Activated CD4-positive, alpha-beta memory T cell treated with anti-CD3 and anti-CD28 coated beads, Interleukin-2, amount 10 ng/mL, durations not matched to agents 7 days and 5 days (primary cell): ENCODE measurements at places on chromosomes 5 and 9. TPM values are rescaled to one million over a fixed set of nuclear protein-coding genes. Genes with fewer than 3 reads are reported as not detected.
A peak's percentile ranks its signal among the peaks of the same experiment; 100 is the strongest.

- DNase-seq, result no peak
These were observed 33.5 kb upstream of the EGFL7 start for GRCh38 chr9:136629001-136629878.

- DNase-seq, result no peak
These were observed 60.0 kb downstream of the HRH2 start for GRCh38 chr5:175717837-175718236.

- DNase-seq, result no peak
These were observed 281.9 kb upstream of the PUM3 start for GRCh38 chr9:3125602-3126405.

DNA sequence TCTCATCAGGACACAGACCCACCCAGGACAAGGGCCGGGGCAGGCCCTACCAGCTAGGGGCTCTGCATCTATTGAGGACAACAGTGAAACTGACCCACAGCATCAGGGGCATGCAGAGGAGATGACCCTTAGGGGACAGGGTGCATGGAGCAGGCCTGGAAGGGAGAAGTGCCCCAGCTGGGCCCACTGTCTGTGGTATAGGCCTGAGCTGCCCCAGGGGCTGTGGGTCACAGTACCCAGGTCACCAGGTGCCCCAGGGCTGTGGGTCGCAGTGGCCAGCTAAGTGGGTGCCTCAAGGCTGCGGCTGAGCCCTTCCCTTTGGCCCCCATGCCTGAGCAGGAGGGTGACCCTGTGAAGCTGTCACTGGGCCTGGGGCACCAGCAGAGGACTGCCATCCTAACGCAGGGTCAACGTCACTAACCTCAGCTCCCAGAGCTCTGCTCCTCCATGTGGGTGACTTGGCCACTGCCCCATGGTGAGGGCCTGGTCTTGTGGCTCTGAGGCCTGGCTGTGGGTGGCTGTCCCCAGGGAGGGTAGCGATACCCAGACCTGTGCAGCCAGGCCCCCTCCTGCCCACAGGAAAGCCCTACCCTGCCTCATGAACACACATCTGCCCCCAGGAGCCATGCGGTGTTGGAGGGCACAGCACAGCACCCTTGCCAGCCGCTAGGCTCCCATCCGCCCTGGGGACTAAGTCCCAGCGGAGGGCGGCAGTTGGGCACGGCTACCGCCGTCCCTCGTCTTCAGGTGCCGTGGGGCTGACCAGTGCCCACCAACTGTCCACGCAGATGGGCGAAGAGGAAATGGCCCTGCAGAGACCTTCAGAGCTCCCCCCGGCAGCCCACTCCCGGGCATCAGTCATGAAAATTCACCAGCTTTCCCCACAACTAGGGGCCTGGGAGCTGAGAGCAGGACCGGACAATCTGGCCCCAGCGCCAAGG, 4.9 kb downstream of the EDF1 start:
- DNase-seq, result no peak

Gene CCDC112
- 2.0 TPM for total RNA-seq

- no peak for DNase-seq
These were observed 40.6 kb upstream of the SLIT3 start for GRCh38 chr5:169341556-169341955.

Gene PRR16
- not detected for total RNA-seq

- no peak for DNase-seq
These were observed 331.3 kb downstream of the NSG2 start for GRCh38 chr5:174376726-174377373.

Gene FGF18
- not detected for total RNA-seq

- no peak for DNase-seq
These were observed 162.4 kb upstream of the ZNF608 start for GRCh38 chr5:124908581-124909451.

Gene TPM2
- 9.2 TPM for total RNA-seq

Gene PHF24
- not detected for total RNA-seq

Gene ORM2
- total RNA-seq, result not detected

DNA sequence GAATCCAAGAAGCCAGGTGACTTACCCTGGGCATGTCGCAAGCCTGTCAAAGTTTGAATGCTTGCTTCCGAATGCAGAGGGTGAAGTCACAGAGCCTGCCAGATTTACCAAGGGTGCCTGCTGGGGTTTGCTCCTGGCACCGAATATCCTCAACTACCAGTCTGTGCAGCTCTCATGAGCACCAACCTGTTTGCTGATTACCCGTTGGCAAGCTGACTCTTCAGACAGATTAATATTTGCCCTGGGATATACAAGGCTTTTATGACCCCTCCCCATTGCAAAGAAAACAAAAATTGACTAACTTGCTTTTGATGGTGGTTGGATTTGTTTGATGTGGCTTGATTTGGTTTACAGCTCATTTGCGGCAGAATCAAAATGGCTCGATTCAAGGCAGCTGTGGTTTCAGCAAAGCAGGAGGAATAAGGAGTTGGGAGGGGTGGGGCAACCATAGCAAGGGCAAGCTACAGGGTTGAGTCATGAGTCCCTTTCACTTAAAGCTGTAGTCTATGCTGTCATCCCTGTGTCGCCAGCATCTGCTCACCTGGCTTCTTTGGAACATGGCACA, 82.3 kb upstream of the AGXT2 start:
- DNase-seq, result peak; percentile 31

- no peak for DNase-seq
These were observed 192.9 kb downstream of the WDR70 start for GRCh38 chr5:37571985-37572384.

GRCh38 chr5:58628626-58629025, 45.8 kb downstream of the RAB3C start:
- DNase-seq, result no peak

GRCh38 chr5:141330299-141331080, at the start of gene PCDHGA1:
TSS of gene PCDHGA1 (plus strand) at chr5:141330514.
- DNase-seq, result peak; percentile 39

DNA sequence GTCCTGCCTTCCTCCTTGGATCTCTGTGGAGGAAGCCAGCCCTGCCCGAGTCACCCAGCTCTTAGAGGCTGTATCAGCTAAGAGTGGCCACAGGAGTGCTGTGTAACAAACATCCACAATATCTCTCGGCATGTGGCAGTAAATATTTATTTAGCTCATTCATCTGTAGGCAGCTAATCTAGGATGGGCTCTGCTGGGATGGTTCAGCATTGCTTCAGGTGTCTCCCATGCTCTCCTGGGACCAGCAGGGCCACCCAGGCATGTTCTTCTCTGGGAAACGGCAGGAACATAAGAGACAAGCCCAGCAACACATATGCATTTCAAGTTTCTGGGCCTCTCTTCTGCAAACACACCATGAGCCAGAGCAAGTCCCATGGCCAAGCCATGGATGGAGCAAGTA, 56.1 kb downstream of the HRH2 start:
- no peak for DNase-seq

Gene PTGER4
- total RNA-seq, result 51.0 TPM

Gene STKLD1
- 0.65 TPM for total RNA-seq

Gene CNTNAP3
- total RNA-seq, result not detected

GRCh38 chr9:101119206-101119819, 90.8 kb downstream of the PLPPR1 start:
- DNase-seq, result peak; percentile 29

- no peak for DNase-seq
These were observed 18.2 kb upstream of the SLCO4C1 start for GRCh38 chr5:102314328-102314727.

DNA sequence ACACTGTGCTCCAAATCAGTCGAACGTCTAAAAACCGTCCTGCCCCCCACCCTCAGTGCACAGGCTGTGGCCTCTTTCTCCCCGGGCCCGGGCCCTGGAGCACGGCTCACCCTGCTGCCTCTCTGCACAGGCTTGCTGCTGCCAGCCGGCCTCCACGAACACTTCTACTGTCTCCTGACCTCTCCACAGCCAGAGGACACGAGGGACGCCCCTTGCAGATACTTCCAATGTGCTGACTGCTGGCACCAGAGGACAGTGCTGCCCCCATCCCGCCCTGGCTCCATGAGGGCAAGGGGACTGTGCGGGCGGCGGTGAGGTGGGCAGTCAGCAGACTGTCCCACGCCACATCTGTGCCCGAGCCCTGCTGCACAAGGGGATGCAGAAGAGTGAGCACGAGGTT, 174.8 kb downstream of the COL23A1 start:
- DNase-seq, result no peak

Gene CDH9
- total RNA-seq, result not detected

- no peak for DNase-seq
These were observed 63.2 kb downstream of the SERINC5 start for GRCh38 chr5:80192507-80193241.

- DNase-seq, result peak; percentile 75
These were observed 44.6 kb downstream of the STC2 start for GRCh38 chr5:173283318-173284288.

DNA sequence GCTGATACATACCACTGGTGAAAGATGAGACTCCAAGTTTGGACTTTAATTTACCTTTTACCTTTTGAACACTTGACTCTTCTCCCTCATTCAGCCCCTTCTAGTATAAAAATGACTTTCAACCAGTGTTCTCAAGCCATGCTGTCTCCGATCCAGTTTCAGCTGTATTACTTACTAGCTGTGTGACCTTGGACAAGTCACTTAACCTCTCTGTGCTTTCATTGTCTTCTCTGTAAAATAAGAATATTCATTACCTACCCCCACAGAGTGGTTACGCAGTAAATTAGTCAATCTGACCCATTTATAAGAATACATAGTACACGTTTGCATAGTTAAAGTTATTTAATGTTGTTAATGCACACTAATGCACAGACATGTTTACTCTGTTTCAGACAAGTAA, 12.6 kb upstream of the CEMIP2 start:
- no peak for DNase-seq

Gene PLCXD3
- not detected for total RNA-seq

Gene ATP6V1G1
- 94.2 TPM for total RNA-seq

DNA sequence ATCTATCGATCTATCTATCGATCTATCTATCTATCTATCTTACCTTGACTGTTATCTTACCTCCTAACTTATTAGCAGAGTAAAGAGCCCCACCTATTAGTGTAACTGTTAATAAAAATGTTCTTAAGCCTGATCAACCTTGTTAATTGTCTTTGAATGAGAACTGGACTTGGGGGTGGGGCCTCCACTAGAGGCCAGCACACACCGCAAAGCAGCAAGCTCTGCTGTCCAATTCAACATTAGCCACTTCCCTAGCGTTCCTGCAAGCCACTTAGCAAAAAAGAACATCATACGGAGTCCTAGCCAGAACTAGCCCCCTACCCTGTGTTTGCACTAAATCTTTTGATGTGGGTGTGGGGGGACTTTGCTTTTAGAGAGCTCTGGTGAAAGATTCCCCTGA, 515.8 kb downstream of the KDM4C start:
- DNase-seq, result no peak

GRCh38 chr5:102670224-102670836, 84.8 kb upstream of the PAM start:
- no peak for DNase-seq

Gene DPYSL3
- not detected for total RNA-seq

GRCh38 chr9:93630806-93631411, 54.5 kb downstream of the PHF2 start:
- no peak for DNase-seq

- peak; percentile 53 for DNase-seq
These were observed 1.7 kb downstream of the TRAF1 start for GRCh38 chr9:120924698-120925534.

DNA sequence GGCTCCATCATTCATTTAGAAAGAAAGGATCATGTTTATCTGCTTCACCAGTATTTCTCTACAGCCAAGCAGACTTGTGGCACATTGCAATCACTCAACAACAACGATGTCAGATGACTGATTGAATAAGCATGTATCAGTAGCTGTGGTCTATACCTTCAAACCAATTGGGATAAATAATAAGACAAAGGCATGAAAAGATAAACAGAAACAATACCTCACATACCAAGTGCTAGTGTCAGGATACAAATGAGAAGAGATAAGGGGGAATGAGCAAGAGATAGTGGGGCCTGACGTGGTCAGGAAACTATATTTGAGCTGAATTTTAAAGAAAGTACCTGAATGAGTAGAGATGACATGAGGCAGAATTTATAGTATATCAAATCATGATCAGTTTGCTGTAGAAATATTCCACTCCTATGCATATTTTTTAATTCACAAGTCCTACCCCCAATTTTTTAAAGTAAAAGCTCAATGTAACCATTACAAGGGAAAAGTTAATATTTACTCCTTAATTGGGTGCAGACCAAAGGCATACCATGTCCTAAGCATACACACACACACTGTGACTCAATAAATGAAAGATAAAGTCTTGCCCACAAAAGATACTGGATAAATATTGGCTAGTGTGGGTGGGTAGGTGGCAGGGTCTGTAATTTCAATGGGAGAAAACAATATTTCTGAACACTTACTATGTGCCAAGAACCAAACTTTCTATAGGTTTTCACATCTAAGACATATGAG, 284.5 kb downstream of the SPOCK1 start:
- DNase-seq, result no peak

GRCh38 chr9:12544700-12545099, 148.5 kb upstream of the TYRP1 start:
- DNase-seq, result no peak

DNA sequence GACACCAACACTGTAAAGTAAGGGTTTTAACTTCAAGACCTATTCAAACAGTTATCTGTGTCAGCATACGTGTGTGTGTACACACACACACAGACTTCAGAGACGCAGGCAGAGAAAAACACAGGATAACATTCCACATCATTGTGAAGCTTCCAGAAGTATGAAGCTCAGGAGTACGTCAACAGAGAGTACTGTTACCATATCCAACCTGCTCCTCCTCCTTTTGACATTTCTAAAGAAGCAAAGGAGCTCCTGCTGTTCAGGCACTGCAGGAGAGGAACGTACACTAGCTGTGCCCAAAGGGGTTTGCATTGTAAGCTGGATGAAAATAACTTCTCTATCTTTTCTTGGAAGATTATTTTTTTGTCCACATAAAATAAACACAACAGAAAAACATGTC, 180.7 kb downstream of the MEF2C start:
- no peak for DNase-seq

DNA sequence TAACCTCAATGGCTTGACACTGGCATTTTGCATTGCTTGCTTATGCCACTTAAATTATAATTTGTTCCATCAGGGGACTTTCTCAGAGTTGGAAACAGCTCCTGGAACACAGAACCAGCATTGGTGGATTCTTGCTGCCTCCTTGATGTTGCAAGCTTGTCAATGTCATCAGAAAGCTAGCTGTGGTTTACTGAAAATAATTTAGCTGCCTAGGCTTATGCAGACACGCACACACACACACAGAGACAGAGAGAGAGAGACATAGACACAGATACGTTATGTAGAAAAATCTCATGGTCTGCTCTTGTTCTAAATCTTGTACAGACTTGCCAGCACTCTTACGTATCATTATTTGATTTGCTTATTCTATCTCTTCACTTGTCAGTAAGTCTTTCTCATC, 78.0 kb downstream of the HMHB1 start:
- no peak for DNase-seq

GRCh38 chr9:69689991-69690538, 17.9 kb upstream of the APBA1 start:
- DNase-seq, result no peak

GRCh38 chr5:145574889-145575573, 260.1 kb downstream of the PRELID2 start:
- DNase-seq, result no peak

Gene RGS7BP
- not detected for total RNA-seq

DNA sequence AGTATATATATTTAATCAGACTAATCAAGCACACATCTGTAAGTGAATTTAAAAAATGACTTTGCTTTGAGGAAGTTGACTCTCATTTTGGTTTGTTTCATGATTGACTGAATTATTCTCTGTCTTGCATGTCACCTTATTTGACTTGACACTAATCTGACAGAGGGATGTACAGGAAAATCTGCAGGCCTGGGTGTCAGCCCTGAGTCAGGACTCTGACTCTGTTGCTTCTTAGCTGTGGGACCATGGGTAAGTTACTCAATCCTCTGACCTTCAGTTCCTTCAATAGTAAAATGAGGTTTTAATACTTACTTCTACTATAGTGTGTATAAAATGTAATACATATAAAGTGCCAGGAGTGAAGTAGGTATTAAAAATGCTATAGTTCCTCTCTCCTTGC, 415.9 kb downstream of the ARHGEF28 start:
- DNase-seq, result no peak

Gene FAM170A
- not detected for total RNA-seq
